Peyer's patch (tissue), 4 donors: ENCODE measurements at places on chromosomes 11 and 22. TPM values are rescaled to one million over a fixed set of nuclear protein-coding genes. Genes with fewer than 3 reads are reported as not detected.

OR8D1 gene
- not detected for total RNA-seq

GRAP2 gene
- 5.8 TPM for total RNA-seq

VPREB1 gene
- total RNA-seq: not detected

PHLDA2 gene
- 4.9 TPM for total RNA-seq

SLC43A1 gene
- 19.0 TPM for total RNA-seq

CEP164 gene
- total RNA-seq: 12.3 TPM

OTOG gene
- 0.09 TPM for total RNA-seq

PRG3 gene
- total RNA-seq: not detected

FGF19 gene
- not detected for total RNA-seq

PANX2 gene
- total RNA-seq: not detected

FOLH1 gene
- not detected for total RNA-seq

TIMM10B gene
- total RNA-seq: 68.5 TPM

OR4C11 gene
- total RNA-seq: not detected

PGM2L1 gene
- total RNA-seq: 1.2 TPM

GAB2 gene
- total RNA-seq: 41.3 TPM

OR8G5 gene
- total RNA-seq: not detected

VSIG10L2 gene
- not detected for total RNA-seq

CDHR5 gene
- total RNA-seq: 1,284 TPM

CFAP300 gene
- total RNA-seq: not detected

OR51B5 gene
- total RNA-seq: not detected

SLC25A45 gene
- 42.4 TPM for total RNA-seq

OR10A2 gene
- total RNA-seq: not detected

C1QTNF5 gene
- total RNA-seq: 13.0 TPM

CALCB gene
- total RNA-seq: 0.67 TPM

ANGPTL5 gene
- total RNA-seq: not detected

ACRV1 gene
- total RNA-seq: not detected

NCAM1 gene
- total RNA-seq: 7.4 TPM

PATE4 gene
- total RNA-seq: not detected

OR52B6 gene
- not detected for total RNA-seq

CD3D gene
- total RNA-seq: 15.4 TPM

IL10RA gene
- total RNA-seq: 22.9 TPM

BTG4 gene
- total RNA-seq: not detected

CHRNA10 gene
- 5.4 TPM for total RNA-seq

GAS2 gene
- total RNA-seq: 10.7 TPM

PNPLA5 gene
- not detected for total RNA-seq

IRAG1 gene
- 4.2 TPM for total RNA-seq

CATSPERZ gene
- not detected for total RNA-seq

INPP5J gene
- 175 TPM for total RNA-seq
